ENCODE measurements at places on chromosomes 13 and 19.

DNA sequence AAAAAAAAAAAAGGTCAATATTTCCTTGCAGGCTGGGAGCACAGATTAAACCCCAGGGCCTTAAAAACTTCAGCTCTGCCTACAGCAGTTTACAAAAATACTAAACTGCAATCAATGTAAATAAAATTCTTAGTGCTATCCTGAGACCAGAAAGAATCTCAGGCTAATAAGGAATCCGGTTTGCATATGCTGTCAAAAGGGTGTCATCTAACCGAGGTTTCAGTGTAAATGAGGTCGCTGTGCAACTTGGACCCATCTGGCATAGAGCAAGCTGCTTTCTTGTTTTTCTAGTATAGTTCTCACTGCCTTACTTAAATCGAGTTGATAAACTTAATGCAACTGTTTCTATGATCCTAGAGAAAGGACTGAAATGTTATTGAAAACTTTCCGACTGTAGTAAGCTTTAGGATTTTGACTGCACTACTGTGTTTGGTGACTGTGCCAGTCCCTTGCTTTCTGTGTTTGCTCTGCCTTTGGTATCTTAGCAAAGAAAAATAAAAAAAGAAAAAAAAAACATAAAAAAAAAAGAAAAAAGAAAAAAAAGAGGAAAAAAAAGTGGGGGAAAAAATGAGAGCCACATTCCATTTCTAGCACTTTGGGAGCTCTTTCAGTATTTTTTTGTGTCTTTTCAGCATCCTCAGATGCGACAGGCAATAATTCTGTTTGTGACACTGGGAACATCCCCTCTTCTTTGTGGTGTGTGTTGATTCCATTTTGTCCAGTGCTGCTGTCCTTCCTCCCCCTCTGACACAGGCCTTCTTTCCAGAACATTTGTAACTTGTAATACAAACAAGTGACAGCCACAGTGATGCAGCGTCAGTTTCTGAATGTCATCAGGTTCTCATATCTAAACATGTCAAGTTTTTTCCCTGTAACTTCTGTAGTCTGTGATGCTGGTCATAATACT lies 340.5 kb downstream of the ZNF536 start:
- no peak for DNase-seq

DNA sequence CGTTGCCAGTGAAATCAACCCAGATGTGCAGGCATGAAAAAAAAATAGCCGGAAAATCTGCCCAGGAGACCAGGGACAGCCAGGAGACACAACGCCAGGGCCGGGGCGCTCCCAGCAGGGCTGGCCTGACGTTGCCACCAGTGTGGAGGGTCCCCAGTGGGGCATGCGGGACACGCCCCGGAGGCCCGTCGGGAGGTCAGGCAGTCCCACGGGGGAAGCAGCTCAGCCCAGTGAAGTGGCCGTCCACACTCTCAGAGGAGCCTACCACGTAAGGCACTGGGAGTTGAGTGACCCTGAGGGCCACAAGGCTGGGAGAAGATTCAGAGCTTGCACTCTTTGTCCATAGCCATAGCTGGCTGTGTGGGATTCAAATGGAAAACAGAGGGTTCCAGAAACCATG lies 53.2 kb upstream of the GAS6 start:
- DNase-seq = no peak

DNA sequence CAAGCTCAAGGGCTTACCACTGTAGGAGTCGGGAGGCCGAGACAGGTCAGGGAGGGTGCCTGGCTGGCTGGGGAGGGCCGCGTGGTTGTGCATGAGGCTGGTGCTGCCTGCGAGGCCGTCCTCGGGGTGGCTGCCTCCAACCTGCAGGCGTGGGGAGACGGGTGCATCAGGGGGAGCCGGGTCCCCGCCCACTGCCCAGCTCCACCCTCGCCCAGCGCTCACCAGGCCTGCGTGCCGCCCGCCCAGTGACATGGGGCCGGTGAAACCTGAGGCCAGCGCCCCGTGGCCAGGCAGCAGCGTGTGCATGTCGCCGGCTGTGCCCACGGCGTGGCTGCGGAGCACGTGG lies 13.8 kb upstream of the UQCR11 start:
- DNase-seq = no peak

GRCh38 chr19:32458500-32459123 lies 53.0 kb downstream of the DPY19L3 start:
- DNase-seq = no peak

GRCh38 chr19:2495130-2495641 lies 19.3 kb downstream of the GADD45B start:
- peak; percentile 50 for DNase-seq

- no peak for DNase-seq
These were observed 22.2 kb downstream of the ZNF701 start for GRCh38 chr19:52592301-52592700.

GRCh38 chr13:62434081-62434480 lies 1018.4 kb upstream of the PCDH20 start:
- no peak for DNase-seq

Measured in NCI-H345 (cell line).